Activated CD8-positive, alpha-beta T cell treated with anti-CD3 and anti-CD28 coated beads for 36 hours (primary cell): ENCODE measurements at places on chromosomes 1 and 21.

DNA sequence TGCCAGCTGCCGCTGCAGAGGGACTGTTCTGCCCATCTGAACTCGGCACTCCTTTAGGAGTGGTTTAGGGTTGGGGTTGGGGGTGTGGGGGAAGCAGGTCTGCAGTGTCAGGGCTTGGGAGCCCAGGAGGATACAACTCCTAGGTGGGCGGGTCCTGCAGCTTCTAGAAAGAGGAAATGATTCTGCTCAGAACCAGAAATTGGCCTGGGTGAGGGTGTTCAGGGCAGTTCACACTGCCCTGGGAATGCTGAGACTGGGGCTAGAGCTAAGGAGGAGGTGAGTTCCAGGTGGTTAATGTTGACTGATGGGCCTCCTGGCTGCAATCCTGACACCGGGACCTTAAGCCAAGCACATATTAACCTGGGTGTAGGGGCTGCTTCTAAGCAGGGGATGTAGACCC, 4.8 kb upstream of the SLC26A9 start:
- DNase-seq, result no peak

DNA sequence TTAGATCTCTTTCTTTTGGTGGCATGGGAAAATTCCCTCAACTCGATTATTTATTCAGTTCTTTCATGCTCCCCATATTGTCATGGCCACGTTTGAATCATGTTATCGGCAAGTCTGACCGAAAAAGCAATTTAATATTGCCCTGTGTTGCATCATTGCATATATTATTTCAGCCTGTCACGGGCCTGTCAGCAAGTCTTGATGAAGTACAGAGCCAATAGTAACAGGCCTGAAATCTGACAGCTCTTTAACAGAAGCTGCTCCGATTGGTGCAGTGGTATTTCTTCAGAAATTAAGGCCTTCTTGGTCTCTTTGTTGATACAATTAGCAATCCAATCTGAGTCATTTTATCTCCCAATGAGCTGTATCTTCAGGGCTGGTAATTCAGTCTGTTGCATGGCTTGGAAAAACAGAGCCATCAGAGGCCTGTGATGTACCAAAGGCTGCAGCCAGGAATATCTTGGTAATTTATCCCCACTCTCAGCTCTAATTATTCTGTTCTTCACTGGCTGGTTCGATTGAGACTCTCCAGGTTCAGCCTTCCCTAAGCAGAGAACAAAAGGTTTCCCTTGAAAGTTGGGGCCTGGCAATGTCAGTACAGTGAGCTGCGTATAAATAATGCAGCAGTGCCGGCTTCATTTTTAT, 149.5 kb downstream of the FGGY start:
- DNase-seq, result no peak

DNA sequence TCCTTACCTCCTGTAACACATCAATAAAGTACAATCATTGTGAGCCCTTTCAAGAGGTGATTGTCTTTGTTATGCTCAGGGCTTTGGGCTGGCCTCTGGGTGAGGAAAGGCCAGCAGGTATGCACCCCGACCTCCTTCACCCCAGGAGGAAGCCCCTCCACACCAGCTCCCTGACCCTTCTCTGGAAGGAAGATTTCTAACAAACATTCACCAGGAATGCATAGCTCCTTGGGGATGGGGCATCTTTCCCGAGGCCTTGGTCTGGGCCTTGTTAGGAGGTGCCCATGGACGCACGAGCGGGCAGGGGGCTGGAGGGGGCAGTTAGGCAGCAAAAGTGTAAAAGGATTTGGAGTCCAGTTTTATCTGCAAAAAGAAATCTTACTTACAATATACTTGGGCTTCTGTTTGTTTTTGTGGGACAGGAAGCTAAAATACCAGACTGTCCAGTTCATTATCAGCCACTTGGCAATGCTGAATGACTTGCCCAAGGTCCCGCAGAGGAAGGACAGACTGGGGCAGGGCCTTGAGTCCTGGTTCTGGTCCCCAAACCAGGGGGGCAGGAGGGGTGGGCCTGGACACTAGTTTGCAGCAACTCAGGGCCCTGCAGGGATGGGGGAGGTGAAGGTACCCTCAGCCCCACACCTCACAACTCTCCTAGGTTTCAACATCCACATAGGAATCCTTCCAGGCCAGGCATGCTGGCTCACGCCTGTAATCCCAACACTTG, 10.1 kb downstream of the ZC3H12A start:
- DNase-seq, result no peak

DNA sequence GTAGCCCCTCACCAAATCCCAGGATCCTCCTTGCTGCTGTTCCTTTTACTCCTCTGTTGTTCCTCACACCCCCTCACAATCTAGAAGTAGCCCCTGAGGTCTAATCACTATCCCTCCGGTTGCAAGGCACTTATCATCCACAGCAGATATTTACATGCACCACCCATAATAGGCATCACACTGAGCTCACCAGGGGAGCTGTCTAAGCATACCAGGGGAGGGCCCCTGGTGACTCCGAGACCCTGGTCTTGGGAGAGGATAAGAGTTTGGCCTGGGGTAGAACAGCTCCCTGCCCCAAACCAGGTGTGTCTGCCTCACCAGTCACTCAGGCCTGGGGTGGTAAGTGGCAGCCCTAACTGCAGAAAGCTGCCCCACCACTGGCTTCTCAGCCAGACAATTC, 37.3 kb upstream of the ZC3H12A start:
- no peak for DNase-seq

DNA sequence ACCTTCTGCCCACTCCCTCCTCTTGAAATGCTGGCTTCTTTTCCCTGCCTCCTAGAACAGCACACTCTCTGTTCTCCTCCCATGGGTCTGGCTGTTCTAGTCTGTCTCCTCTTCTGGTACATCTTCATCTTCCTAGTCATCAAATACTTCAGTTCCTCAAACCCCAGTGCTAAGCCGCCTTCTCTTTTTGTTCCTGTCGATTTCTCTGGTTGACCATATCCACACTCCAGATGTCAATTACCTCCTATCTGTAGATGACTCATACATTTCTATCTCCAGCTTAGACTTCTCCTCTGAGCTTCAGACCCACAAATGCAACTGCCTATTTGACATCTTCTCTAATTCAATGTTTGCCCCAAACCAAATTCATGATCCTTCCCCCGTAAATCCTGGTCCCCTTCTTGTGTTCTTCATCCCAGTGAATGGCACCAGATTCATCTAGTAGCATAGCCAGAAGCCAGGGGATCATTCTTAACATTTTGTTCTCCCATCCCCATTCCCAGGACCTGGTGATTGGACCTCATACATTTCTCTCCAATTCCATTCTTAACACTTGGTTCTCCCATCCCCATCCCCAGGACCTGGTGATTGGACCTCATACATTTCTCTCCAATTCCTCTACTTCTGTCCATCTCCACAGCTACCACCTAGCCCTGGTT, 35.9 kb downstream of the USP24 start:
- DNase-seq, result no peak

GRCh38 chr1:206829875-206830274, 35.5 kb upstream of the IL20 start:
- DNase-seq, result peak; percentile 46

DNA sequence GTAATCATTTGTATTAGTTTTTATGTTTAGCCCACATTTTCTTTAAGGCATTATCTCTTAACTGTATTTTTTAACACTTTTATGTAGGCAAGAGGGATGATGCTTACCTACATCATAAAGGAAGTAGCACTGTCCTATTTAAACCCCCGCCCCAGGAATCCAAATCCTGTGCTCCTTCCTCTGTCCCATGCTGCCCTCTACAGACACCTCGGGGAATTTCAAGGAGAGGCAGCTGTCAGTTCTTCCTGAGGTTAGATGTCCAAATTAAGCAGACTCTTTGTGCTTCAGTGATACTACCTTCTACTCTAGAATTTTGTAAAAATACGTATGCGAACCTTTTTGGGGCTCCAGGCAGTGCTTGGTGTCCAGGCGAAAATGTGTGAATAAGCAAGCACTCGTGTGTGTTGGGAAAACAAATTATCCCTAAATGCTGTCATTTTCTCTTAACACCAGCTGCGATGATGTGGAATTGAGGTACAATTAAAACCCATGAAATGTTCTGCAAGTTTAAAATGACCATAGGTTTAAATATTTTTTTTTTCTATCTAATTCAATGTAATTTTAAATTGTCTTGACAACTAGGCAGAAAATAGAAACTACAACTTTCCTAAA, 19.2 kb downstream of the CRCT1 start:
- DNase-seq, result peak; percentile 57

GRCh38 chr1:68805097-68805641, 308.3 kb upstream of the DEPDC1 start:
- DNase-seq, result no peak

DNA sequence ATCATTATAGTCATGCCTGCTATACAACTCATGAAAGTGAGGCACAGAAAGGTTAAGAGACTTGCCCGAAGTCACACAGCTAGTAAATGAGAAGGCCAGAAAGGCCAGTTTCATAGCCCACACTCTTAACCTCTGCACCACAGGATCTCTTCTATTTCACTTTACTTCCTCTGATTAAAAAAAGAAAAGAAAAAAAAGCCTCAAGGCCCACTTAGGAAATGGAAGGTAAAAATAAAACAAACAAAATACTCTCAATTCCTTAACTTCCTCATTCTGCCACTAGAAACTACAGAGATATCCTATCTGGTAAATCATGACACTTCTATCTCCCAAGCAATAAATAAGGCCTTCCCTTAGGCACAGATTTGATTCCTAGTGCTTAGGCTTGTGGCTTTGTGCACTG, 7.6 kb upstream of the ENAH start:
- no peak for DNase-seq

DNA sequence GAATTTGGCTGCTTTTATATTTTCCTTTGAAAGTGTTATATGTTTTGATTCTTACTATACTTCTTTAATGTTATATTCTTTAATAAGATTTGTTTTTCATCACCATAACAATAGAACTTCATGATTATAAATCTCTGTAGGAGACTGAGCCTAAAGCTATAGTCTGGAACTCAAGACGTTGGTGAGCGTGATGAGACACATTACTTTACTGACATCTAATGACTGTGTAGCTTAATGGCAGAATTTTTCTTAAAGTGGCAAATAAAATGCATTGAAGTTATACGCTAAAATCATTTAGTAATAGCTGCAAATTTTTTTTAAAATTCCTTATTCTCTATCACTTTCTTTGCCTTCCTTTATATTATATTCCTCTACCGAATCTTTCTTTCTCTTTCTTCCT, 56.1 kb upstream of the HAO2 start:
- DNase-seq, result no peak

DNA sequence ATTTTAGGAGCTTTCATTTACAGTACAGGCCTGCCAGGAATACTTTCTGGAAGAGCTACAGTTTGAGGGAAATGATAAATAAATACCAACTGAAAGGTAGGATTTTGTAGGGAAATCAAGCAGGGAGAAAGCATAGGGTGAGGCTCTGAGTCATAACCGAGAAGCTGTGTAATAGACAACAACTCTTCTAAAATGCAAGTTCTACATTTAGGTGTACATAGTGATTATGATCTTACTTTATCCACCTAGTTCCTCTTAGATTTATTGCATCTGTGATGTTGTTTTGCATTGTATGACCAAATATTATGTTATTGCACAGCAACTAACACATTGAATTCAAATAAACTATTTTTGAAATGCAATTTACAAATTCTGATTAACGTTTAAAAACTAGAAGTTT, 819.3 kb downstream of the PLA2G4A start:
- DNase-seq, result no peak

- DNase-seq, result no peak
Observed at GRCh38 chr1:17350928-17351446, 21.0 kb upstream of the PADI6 start.

DNA sequence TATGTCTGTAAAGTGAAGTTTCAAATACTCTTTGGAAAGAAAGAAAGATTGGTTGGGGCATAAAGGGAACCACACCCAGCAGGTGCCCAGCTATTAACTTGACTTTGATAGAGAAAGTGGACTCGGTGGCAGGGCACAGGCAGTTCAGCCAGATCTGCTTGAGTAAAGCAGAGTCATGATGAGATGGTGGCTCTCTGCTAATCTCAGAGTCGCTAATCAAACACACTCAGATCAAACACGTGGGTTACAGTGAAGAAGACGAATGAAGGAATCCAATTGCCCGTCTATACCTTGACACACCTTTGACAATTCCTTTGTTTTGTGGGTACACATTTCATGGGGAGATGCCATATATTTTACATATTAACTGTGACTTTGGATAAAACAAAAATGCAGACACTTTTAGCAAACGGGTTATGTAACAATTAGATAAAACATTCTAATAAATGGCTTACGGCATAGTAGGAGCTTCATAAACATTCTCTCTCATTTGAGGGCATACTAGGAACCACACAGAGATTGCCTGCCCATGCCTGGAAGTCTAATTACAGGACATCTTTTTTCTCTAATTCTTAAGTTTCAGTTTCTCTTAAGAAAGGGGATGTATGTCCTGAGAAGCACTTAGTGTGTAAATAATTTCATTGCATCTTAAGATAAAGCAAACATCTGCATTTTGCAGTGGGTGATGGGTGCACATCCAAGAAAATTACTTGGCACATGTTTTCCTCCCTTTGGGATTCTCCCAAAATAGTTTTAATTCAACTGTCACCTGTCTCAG, 7.2 kb downstream of the CBR1 start:
- no peak for DNase-seq

- no peak for DNase-seq
Observed at GRCh38 chr1:201400852-201401230, 1.7 kb upstream of the LAD1 start.

GRCh38 chr1:64550510-64550909, 80.6 kb downstream of the CACHD1 start:
- DNase-seq, result peak; percentile 46

GRCh38 chr1:201542309-201543035, 3.5 kb downstream of the NAV1 start:
- DNase-seq, result no peak

GRCh38 chr1:108893141-108893530, 16.4 kb downstream of the GPSM2 start:
- DNase-seq, result no peak

- DNase-seq, result no peak
Observed at GRCh38 chr1:171329251-171329650, 15.3 kb downstream of the FMO4 start.

GRCh38 chr1:76867342-76868130, at the start of gene ST6GALNAC5:
ST6GALNAC5 (plus strand) TSS chr1:76867480.
- peak; percentile 8 for DNase-seq

GRCh38 chr1:3363756-3364155, 90.7 kb upstream of the ARHGEF16 start:
- DNase-seq, result no peak

DNA sequence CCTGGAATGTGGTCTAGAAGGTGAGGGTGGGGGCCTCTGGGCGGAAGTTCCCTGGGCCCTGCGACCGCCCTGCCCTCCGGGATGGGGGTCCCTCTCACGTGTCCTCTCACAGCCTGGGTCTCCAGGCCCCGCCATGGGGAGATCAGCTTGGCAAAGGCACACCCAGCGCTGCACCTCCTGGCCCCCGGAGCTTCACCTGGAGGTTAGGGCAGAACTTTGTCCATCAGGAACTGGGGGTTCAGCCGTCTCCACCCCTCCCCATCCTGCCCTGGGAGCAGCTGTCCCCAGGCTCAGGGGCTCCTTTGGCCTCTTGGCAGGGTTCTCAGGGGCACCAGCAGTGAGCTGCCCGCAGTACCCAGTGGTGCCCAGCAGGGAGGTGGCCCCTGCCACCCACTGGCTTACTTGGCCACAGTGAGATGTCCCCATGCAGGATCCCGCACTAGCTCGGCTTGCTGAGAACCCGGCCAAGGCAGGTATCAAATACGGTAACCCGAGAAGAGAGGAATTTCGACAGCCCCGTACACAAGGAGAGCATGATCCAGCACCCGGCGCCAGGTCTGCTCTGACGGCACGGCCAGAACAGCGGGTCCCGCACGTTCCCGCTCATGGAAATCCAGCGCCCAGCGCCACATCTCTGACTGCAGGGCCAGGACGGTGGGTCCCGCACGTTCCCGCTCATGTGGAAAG, 36.7 kb downstream of the RRP1 start:
- DNase-seq, result no peak

- no peak for DNase-seq
Observed at GRCh38 chr1:225762002-225762441, 15.6 kb upstream of the SRP9 start.
